ENCODE measurements at places on chromosomes 12 and 14. TPM values are rescaled to one million over a fixed set of nuclear protein-coding genes. Genes with fewer than 3 reads are reported as not detected.

The NKX2-1 gene
- not detected for total RNA-seq

The MDGA2 gene
- total RNA-seq, result not detected

The ACSM4 gene
- not detected for total RNA-seq

The INTS13 gene
- total RNA-seq, result 22.3 TPM

The RPS6KA5 gene
- total RNA-seq, result 3.2 TPM

The NXPH4 gene
- total RNA-seq, result not detected

The C1QL4 gene
- not detected for total RNA-seq

All from omental fat pad (tissue), 4 donors.